ENCODE measurements at places on chromosomes 11 and 22.

DNA sequence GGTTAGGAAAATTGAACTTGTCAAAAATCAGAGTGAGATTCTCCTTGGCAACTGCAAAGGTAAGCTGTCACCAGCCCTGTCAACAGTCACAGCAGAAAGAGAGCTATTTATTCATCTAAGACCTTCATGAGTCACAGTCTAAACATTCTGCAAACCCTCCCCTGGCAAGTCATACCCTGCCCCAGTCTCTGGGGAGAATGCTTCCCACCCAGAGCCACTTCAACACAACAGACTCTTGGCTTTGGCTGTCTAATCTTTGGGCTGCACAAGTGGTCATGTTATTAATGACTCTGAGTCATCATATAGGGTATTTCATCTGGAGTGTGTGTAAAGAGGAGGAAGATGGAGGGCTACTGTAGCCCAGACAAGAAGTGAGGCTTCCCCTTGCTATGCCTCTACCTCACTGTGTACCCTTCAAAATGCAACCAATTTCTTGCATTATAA lies 153.4 kb downstream of the CCDC34 start:
- no peak for DNase-seq

- peak; percentile 97 for DNase-seq
Measured at GRCh38 chr22:45240810-45241631, at the start of gene KIAA0930. Gene KIAA0930, minus strand, starts transcription at chr22:45240894. Its CDS starts 191 bp downstream, at chr22:45240703.

- DNase-seq: no peak
Measured at GRCh38 chr11:70333261-70333660, 62.8 kb downstream of the PPFIA1 start.

- no peak for DNase-seq
Measured at GRCh38 chr11:125105926-125106325, 5.5 kb downstream of the TMEM218 start.

- no peak for DNase-seq
Measured at GRCh38 chr11:96229354-96229977, 113.5 kb downstream of the MAML2 start.

DNA sequence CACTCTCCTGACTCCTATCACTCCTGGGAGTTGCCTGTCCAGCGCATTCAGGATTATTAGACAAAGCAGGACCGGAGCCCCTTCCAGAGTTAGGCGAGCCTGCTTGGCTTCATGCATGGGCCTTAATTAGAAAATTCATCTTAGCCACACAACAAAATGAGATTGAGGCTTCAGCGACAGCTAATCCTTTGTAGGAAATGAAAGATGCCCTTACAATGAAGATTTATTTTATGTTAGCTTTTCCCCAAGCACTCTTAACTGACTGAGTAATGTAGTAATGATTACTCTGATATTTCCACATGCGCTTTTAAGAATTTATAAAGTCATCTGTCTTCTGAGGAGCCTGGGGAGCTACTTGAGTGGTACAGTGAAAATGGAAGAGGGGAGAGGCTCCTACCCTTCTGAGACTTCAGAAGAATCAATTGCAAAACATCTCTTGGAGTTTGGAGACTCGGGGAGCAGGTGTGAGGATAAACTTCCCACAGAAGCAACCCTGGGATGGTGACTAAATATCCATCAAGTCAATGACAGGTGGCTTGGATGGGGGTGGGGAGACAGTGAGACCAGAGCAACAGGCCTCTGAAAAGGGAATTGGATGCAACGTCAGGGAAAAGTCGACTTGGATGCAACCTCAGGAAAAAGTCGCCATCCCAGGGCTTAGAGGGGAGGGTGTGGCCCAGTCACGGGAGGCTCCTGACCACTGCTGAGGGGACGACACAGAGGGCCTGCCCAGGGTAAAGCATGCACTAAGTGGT lies 434.5 kb upstream of the B3GAT1 start:
- DNase-seq: no peak

- DNase-seq: peak; percentile 35
Measured at GRCh38 chr11:48109046-48109666, 107.5 kb upstream of the OR4B1 start.

DNA sequence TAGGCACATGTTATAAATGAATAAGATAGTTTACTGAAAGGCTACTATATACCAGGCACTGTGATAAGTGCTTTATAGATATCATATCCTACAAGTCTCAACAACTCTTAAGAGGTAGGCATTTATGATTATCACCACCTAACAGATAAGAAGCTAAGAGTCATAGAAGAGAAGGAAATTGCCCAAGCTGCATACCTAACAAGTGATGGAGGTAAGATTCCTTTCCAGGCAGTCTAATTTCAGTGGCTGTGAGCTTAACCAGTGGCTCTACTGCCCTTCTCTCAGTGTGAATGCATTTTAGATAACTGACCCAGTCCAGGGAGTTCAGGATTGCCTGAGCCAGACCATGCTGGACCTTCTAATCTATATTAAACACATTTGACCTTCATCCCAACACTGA lies 39.2 kb downstream of the HEPHL1 start:
- DNase-seq: no peak

- no peak for DNase-seq
Measured at GRCh38 chr11:100297516-100297915, 389.6 kb upstream of the ARHGAP42 start.

DNA sequence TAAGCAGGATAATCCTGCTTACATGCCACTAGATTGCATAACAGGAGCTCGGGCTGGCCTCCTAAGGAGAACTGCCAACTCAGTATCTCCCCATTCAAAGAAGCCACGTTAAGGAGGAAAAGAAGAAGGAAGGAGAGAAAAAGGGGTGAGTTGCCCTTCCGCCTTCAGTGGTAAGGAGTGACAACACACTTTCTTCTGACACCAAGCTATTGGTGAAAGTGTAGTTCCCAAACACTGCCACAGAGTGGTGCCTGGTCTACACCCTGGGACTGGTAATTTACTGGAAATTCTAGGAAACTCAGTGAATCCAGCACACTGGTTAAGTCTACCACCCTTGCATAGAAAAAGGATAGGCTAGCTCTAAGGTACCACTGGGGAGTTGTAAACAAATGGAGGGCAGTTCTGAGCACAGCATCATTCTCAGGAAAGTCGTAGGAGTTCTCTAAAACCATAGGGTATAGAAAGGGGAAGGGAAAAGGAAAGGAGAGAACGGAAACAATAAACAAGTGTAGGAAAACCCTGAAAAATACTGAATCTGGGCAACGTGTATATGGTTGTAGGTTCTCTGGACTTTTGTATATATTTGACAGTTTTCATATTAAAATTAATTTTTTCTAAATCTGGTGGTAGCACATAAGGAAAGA lies 58.2 kb downstream of the RRAS2 start:
- peak; percentile 62 for DNase-seq

- no peak for DNase-seq
Measured at GRCh38 chr11:56889986-56890385, 98.7 kb upstream of the OR5AK2 start.

- no peak for DNase-seq
Measured at GRCh38 chr11:71112990-71113389, 139.4 kb downstream of the SHANK2 start.

- DNase-seq: no peak
Measured at GRCh38 chr11:134864233-134864967, 452.4 kb upstream of the B3GAT1 start.

GRCh38 chr11:10314199-10315072 lies 9.6 kb downstream of the ADM start:
- DNase-seq: no peak

GRCh38 chr22:46280063-46280817 lies 12.4 kb downstream of the TTC38 start:
- no peak for DNase-seq

All from iPS-NIHi11 (cell line).